ENCODE measurements at places on chromosomes 6 and 20.

DNA sequence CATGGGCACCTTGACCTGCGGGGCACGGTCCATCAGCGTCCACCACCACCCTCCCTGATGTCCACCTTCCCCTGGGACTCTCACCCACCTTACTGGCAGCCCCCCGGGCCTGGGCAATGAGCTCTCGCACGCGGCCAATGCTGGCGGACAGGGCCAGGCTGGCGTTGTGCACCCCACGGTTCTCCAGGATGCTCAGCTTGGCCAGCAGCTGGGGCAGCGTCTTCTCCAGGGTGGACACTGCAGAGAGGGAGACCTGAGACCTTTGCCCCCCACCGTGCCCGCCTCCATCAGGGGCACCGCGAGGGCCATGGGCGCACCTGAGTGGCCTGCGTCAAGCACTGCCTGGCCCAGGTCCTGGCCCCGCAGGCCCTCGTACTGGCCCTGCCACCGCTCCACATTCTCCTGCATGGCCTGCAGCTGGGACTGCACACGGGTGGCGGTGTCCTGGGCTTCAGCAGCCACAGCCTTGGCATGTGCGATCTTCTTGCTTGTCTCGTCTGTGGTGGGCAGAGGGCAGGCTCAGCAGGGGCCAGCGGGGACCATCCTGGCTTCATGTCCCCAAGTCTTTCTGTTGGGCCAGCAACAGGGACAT, 12.0 kb downstream of the ADRM1 start:
- DNase-seq, result no peak

- DNase-seq, result no peak
Observed at GRCh38 chr6:140321891-140322290, 947.4 kb upstream of the CITED2 start.

GRCh38 chr6:44058617-44059358, 68.5 kb downstream of the MRPL14 start:
- DNase-seq, result peak; percentile 84

GRCh38 chr6:169724494-169725124, at the start of gene PHF10:
Gene PHF10, minus strand, starts transcription at chr6:169724500. Its CDS starts 569 bp downstream, at chr6:169723931.
- DNase-seq, result no peak

- no peak for DNase-seq
Observed at GRCh38 chr6:4413073-4413472, 277.7 kb upstream of the ECI2 start.

DNA sequence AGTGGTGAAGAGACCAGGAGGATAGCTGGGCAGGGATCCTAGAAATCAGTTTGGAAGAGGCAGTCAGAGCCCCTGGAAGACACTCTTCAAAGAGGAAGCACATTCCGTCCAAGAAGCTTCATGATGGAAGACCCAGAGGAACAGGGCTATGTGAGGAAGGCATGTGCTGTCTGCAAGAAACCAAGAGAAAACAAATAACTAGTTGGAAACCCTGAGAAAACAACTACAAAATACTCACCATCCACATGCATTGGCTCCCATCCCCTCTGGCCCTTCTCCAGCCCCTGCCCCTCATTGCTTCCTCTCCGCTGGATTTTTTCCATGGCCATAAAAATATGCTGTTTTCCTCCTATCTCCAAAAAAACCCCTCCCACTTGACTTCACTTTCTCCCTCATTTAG, 40.9 kb upstream of the SMOC2 start:
- DNase-seq, result no peak

DNA sequence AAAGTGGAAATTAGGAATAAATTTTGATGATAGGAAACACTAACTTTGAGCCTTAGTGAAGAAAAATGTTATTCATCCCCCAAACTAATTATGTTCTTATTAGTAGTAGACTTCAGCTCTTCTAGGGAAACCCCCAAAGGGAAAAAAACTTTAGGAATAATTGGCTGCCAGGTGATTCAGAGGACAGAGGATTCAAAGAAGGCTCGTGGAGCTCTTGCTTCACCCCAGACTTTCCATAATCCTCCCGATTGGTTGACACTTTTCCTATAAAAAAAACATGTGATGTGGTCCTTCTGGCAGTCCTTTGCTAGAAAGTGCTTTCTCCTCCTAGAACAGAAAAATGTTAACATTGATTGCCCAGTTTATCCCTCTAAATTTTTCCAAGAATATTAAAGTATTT, 5.6 kb upstream of the CCDC170 start:
- DNase-seq, result no peak

DNA sequence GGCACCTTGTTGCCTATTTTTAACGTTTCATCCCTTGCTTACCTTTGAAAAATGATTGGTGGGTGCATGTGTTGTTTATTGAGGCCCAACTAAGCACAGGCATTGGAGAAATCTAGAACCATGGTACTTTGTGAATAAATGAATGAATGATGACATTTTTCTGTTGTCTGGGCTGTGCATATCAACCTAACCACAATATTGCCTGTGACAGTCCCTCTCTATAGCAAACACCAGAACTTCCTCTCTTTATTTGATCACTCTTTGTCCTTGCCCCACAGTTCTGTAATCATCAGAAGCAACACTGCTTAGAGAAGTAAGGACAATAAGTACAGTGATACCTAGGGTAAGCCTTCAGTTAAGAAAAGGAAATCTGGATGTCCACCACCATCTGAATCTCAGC, 75.1 kb downstream of the TBC1D7 start:
- DNase-seq, result no peak

DNA sequence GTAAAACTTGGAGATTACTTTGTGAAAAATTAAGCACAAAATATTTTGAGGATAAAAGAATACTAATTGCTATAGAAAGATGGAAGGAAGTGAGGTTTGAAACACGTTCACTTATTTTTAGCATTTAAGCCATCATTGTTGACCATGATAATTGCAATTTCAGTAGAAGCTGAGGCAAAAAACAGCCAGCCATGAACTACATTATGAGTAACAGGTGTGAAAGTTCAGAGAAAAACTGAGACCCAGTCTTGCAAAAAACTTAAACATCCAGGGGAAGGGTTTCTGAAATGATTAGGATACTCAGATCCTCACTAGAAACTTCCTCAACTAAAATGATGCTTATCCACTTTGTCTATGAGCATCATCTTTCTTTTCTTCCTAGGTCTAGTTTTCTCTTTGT, 619.4 kb downstream of the PHF3 start:
- no peak for DNase-seq

GRCh38 chr6:127458817-127459216, 372 bp downstream of the KIAA0408 start:
- no peak for DNase-seq

- no peak for DNase-seq
Observed at GRCh38 chr20:57819291-57819690, 109.5 kb upstream of the PMEPA1 start.

- DNase-seq, result peak; percentile 4
Observed at GRCh38 chr6:128519931-128520435, 416 bp downstream of the PTPRK start.

DNA sequence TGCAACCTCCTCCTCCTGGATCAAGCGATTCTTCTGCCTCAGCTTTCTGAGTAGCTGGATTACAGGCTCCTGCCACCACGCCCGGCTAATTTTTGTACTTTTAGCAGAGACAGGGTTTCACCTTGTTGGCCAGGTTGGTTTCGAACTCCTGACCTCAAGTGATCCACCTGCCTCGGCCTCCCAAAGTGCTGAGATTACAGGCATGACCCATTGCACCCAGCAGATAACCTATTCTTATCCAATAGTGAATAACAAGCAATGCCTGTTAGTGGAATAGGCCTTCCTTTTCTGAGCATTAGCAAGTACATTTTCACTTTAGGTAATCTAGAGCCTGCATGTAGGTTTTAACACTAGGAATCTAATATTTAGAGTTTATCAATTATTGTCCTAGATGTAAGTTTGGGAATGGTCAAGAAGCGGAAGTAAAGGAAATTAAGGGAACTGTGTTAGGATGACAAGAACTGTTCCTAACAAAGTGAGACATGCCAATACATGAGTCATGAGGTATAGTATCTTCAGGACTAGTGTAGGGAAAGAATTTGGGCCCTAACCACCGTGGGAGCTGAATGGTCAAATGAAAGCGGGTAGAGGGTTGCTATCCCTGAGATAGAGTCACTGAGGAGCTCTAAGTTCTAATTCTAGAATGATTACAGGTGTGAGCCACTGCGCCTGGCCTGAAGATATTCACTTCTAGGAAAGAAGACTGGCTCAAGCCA, 15.0 kb downstream of the BLTP3A start:
- no peak for DNase-seq

DNA sequence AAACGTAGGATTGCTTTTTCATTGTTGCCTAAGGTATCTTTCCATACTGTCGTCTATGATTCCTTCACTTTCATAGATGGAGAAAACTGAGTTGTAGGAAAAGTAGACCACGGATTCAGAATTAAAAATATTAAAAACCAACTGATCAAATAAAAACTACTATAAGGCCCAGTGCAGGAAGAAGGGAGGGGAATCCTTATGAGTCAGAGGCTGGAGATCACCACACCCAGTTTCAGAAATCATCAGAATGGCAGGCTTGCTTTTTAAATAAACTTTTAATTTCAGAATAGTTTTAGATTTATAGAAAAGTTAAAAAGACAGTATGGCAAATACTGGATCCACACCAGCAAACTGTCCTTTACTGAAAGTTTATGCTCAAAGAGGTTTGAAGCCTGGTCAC, 32.0 kb upstream of the POPDC3 start:
- DNase-seq, result no peak

- no peak for DNase-seq
Observed at GRCh38 chr20:45322952-45323383, 14.9 kb upstream of the MATN4 start.

DNA sequence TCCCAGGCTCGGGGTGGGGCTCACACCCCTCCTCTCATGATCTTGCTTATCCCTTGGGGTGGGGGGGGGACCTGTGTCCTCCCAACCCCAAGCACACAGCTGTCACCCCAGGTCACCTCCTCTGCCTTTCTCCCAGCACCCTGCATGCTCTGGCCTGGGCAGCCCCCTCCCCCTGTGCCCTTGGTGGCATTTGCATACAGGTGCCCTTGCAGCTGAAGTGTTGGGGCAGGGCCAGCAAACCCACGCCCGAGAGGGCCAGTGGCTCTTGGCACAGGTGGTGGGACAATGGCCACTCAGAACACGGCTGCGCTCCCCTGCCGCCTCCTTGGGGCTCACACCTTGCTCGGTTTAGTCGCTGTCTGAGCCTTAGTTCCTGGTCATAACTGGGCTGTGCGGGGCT, 11.3 kb upstream of the MYT1 start:
- DNase-seq, result no peak

DNA sequence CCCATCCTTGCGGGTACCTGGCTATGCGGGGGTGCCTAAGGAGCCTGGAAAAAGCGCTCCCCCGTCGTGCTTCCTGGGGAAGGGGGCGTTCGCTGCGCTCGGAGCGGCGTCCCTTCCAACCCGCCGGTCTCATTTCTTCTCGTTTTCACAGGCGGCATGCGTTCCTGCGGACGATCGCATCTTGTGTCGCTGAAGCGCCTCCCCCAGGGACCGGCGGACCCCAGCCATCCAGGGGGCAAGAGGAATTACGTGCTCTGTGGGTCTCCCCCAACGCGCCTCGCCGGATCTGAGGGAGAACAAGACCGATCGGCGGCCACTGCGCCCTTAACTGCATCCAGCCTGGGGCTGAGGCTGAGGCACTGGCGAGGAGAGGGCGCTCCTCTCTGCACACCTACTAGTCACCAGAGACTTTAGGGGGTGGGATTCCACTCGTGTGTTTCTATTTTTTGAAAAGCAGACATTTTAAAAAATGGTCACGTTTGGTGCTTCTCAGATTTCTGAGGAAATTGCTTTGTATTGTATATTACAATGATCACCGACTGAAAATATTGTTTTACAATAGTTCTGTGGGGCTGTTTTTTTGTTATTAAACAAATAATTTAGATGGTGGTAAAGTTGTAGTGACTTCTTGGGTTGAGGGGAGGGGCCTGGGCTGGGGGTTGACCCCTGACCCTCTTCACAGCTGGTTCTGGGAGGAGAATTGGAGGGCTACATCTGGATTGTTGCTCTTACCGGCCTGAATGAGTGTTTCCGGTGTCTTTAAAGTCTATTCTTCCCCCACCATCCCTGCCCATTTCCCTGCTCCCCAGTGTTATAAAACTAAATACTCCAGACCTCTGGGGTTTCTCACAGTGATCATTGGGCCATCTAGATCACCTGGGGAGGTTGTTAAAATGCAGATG, 1.1 kb downstream of the ID1 start:
- DNase-seq, result no peak

DNA sequence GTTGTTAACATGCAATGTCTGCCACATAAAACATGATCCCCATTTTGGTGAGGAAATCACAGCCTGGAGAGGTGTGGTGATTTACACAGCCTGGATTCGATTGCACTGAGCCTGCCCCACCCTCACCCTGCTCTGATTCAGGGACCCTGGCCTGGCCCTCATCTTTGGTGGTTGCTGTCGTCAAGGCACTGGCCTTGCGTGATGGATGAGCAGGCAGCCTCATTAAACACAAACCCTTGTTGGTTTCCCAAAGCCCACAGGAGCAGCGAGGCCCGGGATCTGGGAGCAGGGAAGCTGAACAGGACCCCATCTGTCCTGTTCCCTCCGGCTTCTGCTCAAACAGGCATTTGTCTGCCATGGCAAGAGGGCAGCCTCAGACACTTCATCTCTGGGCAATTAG, 70.8 kb downstream of the CHMP4B start:
- DNase-seq, result no peak

- no peak for DNase-seq
Observed at GRCh38 chr6:88374553-88374952, 208.4 kb upstream of the CNR1 start.

DNA sequence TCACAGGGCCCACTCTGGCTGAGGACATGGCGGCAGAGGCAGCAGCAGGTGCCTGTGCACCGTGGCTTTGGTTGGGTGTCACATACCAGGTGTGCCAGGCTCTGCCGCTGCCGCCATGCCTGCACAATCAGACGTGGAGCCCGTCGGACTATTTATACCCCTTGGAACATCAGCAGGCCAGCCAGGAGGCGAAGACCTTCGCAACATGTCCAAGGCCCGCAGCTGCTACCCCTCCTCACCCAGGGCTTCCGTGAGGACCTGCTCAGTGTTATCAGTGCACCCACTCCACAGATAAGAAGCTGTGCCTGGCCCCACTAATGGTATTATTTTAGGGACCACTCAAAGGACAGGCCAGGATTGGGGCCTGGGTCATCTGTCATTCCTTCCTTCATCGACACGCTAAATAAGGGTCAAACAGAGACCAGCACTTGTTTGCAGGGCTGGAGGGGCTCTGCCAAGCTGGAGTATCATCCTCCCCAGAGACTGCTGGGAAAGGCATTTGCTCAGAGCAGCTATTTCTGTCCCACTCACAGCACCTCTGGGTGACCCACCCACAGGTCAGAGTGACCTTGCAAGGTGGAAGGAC, 109.2 kb downstream of the BMP7 start:
- DNase-seq, result no peak

- no peak for DNase-seq
Observed at GRCh38 chr6:20483887-20484497, 50.3 kb upstream of the CDKAL1 start.

DNA sequence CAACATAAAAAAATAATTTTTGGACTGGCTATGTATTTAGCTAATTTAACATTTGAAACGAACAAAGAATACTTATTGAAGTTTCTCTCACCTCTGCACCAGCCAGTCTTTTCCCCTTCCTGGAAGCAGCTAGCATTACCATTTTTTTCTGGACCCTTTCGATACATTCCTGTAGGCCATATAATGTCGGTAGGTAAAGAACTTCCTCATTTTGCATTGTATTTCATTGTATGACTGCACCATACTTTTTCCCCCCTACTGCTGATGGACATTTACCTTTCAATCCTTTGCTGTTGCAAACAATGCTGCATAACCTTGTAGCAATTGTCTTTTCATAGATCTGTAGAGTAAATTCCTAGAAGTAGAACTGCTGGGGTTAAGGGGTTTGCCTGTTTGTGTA, 17.6 kb downstream of the CBFA2T2 start:
- no peak for DNase-seq

GRCh38 chr20:51624157-51624731, 81.7 kb upstream of the NFATC2 start:
- no peak for DNase-seq
